Colonic mucosa (tissue), 4 donors: ENCODE measurements at places on chromosomes 1 and 21. TPM values are rescaled to one million over a fixed set of nuclear protein-coding genes. Genes with fewer than 3 reads are reported as not detected.

Gene HMGCS2
- 271 TPM for total RNA-seq

Gene GNG12
- total RNA-seq = 131 TPM

Gene INKA2
- total RNA-seq = 4.0 TPM

Gene HSD17B7
- total RNA-seq = 32.1 TPM

Gene SAMD13
- 22.2 TPM for total RNA-seq
